ENCODE measurements at places on chromosomes 12 and 14. TPM values are rescaled to one million over a fixed set of nuclear protein-coding genes. Genes with fewer than 3 reads are reported as not detected.

GRCh38 chr12:14886271-14886670, 617 bp upstream of the MGP start:
- no peak overlapping the region for H3K4me3 ChIP-seq
- peaks cover 33% of the 10 kb centered on the region for H3K4me1 ChIP-seq
- H3K36me3 ChIP-seq = no peaks in the 10 kb centered on the region

DNA sequence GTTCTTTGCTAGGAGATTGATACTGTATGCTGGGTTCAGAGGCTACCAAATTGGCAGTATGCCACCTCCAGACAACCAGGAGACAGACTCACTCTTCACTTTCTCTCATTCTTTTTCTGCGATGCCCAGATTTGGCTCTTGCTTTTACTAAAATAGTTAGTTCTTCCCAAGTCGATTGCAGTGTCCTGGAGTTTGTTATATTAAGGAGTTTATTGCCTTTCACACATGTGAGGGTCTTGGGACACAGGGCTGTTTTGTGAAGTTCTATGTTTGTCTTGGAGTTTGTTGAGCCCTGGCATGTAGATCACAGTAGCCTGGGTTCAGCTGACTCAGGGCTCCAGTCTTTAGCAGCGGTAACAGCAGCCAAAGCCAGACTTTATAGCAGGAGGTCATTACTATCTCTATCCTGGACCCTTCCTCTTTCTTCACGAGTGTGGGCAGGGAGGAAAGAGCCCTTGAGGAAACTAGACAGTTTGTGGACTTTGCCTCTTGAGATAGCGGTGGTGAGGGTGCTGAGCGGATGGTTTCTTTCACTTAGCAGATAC, 1.6 kb downstream of the MLEC start:
- no peaks in the 10 kb centered on the region for H3K27me3 ChIP-seq
- no peak overlapping the region for H3K27ac ChIP-seq
- DNase-seq = no peak
- no peaks in the 10 kb centered on the region for H3K36me3 ChIP-seq
- peak overlapping the region; percentile 88 for H3K4me3 ChIP-seq

DNA sequence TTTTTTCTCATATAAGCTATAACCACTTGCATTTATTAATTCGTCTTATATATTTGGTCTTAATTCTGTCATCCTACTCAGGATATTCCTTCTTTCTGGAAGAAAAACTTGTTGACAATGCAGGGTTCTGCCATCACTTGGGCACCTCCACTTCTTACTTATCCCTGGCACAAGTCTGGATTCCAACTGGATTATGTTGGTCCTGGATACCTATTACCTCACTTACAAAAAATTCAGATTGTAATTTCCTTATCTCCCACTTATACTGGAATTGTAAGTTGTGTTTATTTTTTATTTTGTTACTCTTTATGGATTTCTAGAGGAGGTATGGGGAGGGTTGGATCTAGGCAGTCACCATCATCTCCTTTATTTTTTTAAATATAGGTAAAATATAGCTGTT, 36.7 kb downstream of the LRRIQ1 start:
- DNase-seq = no peak
- no peak overlapping the region for H3K4me3 ChIP-seq
- H3K27me3 ChIP-seq = no peaks in the 10 kb centered on the region
- H3K4me1 ChIP-seq = peaks cover 17% of the 10 kb centered on the region
- no peaks in the 10 kb centered on the region for H3K36me3 ChIP-seq

GRCh38 chr12:66403746-66404145, 101.5 kb downstream of the HELB start:
- no peak for DNase-seq
- H3K27me3 ChIP-seq = no peaks in the 10 kb centered on the region
- no peak overlapping the region for H3K27ac ChIP-seq
- H3K4me1 ChIP-seq = peaks cover 1% of the 10 kb centered on the region
- no peaks in the 10 kb centered on the region for H3K36me3 ChIP-seq
- H3K4me3 ChIP-seq = no peak overlapping the region

DNA sequence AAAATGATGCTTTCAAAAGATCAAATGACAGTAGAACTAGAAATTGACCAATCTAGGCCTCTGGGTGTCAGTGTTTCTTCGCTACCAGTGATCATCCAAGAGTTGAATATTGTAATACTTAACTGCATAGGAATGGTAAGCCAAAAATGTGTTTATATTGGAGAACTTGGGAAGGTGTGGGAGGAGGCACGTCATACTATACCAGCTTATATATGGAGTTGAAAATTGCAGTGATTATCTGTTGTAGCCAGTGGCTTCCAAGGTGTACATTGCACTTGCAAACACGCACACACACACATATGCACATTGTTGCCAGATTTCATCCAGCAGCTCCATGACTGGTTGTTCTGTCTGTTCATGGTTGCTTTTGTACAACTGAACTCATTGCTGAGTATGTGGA, 36.1 kb downstream of the EID3 start:
- H3K36me3 ChIP-seq = peaks cover 27% of the 10 kb centered on the region
- H3K4me1 ChIP-seq = no peaks in the 10 kb centered on the region
- no peak overlapping the region for H3K4me3 ChIP-seq
- H3K27me3 ChIP-seq = no peaks in the 10 kb centered on the region
- DNase-seq = no peak
- no peak overlapping the region for H3K27ac ChIP-seq

- no peak overlapping the region for H3K4me3 ChIP-seq
- H3K27ac ChIP-seq = no peak overlapping the region
- DNase-seq = peak; percentile 25
- no peaks in the 10 kb centered on the region for H3K36me3 ChIP-seq
- peaks cover 7% of the 10 kb centered on the region for H3K27me3 ChIP-seq
These were observed 12.2 kb upstream of the TUBA1A start for GRCh38 chr12:49200919-49201594.

DNA sequence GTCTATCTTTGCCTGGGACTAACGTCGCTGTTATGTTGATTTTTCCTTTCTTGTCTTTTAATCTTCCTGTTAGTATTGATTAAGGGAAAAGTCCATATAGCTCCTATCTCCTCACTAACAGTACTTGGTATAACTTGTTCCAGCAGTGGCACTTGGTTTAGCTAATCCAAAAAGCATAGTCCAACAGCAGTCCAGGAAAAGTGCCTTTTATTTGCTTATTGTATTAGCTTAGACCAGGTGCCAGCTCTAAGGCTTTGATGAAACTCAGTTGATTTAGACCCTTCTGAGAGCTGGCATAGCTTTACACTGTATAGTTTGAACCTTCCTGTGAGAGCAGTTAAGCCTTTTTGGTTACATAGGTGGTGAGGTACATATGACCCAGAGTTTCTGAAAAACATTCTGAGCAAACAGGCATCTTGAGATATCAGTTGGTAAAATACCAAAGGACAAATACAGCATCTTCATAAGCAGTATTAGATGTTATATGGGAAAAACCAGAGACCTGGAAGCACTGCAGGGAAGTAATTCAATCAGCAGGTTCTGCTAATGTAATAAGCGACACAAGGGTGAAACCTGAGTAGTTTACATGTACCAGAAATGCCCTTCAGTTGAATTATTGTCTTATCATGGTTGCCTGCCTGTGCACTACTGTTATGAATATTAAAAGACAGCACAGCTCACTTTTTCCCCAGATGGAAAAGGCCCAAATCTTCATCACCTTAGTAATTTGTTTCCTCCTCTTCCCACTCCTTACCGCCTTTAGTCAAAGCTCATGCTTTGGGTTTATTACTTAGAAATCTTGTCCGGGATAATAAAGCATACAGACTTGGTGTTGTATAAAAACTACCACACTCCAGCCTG, 13.0 kb downstream of the PELI2 start:
- H3K36me3 ChIP-seq = no peaks in the 10 kb centered on the region
- no peak overlapping the region for H3K27ac ChIP-seq
- H3K27me3 ChIP-seq = no peaks in the 10 kb centered on the region
- H3K4me3 ChIP-seq = no peak overlapping the region

GRCh38 chr12:128856791-128857078, 3.5 kb downstream of the GLT1D1 start:
- no peaks in the 10 kb centered on the region for H3K4me1 ChIP-seq
- H3K27me3 ChIP-seq = no peaks in the 10 kb centered on the region
- H3K36me3 ChIP-seq = no peaks in the 10 kb centered on the region
- no peak for DNase-seq
- H3K4me3 ChIP-seq = no peak overlapping the region

DNA sequence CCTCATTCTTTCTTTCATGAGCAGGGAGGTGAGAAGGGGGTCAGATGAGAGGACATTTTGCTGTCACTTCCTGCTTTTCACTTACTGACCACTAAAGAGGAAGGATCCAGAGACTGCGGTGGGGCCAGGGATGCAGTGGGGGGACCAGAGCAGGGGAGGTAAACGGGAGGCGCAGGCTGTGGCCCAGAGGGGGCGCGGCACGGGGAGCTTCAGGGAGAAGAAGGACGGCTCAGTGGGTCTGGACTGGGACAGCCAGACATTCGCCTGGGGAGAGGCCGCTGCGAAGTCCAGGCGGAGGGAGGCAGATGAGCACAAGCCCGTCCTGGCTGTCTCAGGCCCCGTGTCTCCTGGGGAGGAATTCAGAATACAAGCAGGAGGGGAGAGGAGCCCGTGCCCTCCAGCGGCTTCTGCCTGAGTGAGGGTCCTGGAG, 41.2 kb downstream of the SLC6A12 start:
- H3K27me3 ChIP-seq = peaks cover 30% of the 10 kb centered on the region
- H3K4me1 ChIP-seq = peaks cover 16% of the 10 kb centered on the region
- no peak overlapping the region for H3K4me3 ChIP-seq
- H3K27ac ChIP-seq = no peak overlapping the region
- DNase-seq = no peak
- no peaks in the 10 kb centered on the region for H3K36me3 ChIP-seq

GRCh38 chr14:61643555-61643954, 51.8 kb upstream of the HIF1A start:
- no peaks in the 10 kb centered on the region for H3K27me3 ChIP-seq
- DNase-seq = no peak
- H3K27ac ChIP-seq = no peak overlapping the region
- H3K4me1 ChIP-seq = peaks cover 11% of the 10 kb centered on the region
- H3K4me3 ChIP-seq = no peak overlapping the region

- H3K4me1 ChIP-seq = peaks cover 14% of the 10 kb centered on the region
- H3K36me3 ChIP-seq = peaks cover 4% of the 10 kb centered on the region
- H3K27ac ChIP-seq = no peak overlapping the region
- H3K27me3 ChIP-seq = no peaks in the 10 kb centered on the region
- DNase-seq = no peak
These were observed 12.4 kb downstream of the COPZ1 start for GRCh38 chr12:54337280-54337842.

GRCh38 chr14:64556526-64556925, 6.8 kb downstream of the PPP1R36 start:
- H3K4me1 ChIP-seq = no peaks in the 10 kb centered on the region
- H3K27me3 ChIP-seq = peaks cover 4% of the 10 kb centered on the region
- H3K27ac ChIP-seq = no peak overlapping the region
- no peaks in the 10 kb centered on the region for H3K36me3 ChIP-seq

DNA sequence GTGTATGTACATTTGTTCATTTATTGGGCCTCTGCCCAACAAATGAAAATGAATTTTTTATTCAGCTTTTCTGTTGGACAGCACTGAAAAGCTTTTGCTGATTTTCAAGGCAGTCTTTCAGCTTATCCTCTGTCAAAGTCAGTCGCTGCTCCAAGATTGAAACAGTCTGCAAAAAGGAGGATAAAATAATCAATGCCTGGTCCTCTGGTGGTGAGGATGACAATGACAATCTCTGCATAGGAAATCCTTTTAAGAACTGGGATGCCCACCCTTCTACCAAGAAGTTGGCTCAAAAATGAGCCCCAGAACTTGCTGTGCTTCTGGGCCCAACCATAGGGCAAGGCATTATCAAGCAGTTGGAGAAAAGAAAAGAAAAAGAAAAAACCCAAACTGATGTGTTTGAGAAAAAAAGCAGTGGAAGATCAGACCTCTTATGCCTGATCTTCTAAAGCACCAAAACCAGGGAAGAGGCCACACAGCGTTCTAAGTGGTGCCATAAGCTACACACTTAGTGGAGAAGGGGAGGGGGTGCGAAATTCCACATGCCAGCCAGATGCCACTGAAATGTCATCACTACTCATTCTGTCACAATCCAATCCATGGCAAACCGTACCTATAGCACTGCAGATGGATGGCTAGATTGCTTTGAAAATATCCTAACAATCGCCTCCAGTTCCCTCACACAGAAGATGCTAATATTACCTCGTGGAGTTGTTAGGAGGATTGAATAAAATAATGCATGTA, 69.0 kb upstream of the DUSP6 start:
- H3K4me3 ChIP-seq = no peak overlapping the region
- H3K27ac ChIP-seq = no peak overlapping the region
- H3K4me1 ChIP-seq = no peaks in the 10 kb centered on the region
- H3K27me3 ChIP-seq = no peaks in the 10 kb centered on the region

- H3K36me3 ChIP-seq = no peaks in the 10 kb centered on the region
- H3K27ac ChIP-seq = peak overlapping the region; percentile 56
- peak overlapping the region; percentile 53 for H3K4me3 ChIP-seq
- H3K27me3 ChIP-seq = no peaks in the 10 kb centered on the region
- DNase-seq = peak; percentile 91
- peaks cover 32% of the 10 kb centered on the region for H3K4me1 ChIP-seq
These were observed 832 bp upstream of the CACNA2D4 start for GRCh38 chr12:1919284-1919683.

DNA sequence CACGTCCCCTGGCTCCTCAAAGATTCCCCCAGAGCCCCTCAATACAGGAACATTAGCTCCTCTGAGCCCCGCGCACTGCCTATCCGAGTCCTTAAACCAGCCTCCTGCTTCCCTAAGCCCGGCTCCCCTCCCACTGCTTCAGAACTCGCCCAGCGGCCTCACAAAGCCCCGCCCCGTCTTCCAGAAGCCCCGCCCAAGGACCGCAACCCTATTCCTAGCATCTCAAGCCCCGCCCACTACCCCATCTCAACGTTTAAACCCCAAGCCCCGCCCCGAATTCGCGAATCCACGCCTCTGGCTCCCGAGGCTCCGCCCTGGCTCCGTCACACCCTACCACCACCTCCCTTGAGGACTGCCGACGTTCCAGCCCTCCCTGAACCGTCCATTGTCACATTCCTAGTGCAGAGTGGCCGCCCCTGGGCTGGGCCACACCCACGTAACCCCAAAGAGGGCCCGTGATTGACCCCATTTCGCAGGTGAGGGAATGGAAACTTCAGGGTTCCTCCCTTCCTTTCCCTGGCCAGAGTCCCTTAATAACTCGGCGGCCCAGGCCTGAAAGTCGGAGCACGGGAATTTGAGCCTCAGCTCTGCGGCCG, 646 bp upstream of the CORO1C start:
- H3K4me3 ChIP-seq = peak overlapping the region; percentile 95
- peaks cover 18% of the 10 kb centered on the region for H3K4me1 ChIP-seq
- no peaks in the 10 kb centered on the region for H3K27me3 ChIP-seq
- H3K36me3 ChIP-seq = no peaks in the 10 kb centered on the region
- DNase-seq = peak; percentile 99
- H3K27ac ChIP-seq = peak overlapping the region; percentile 63

RNFT2 gene
- total RNA-seq = 10.4 TPM

SLC6A13 gene
- total RNA-seq = not detected

ADIPOR2 gene
- total RNA-seq = 54.1 TPM

APOLD1 gene
- total RNA-seq = 2.0 TPM

TPH2 gene
- total RNA-seq = not detected

AKAP6 gene
- total RNA-seq = 11.4 TPM

ADAMTS20 gene
- 0.03 TPM for total RNA-seq

CCDC196 gene
- not detected for total RNA-seq

LALBA gene
- total RNA-seq = not detected

TSHR gene
- total RNA-seq = 0.30 TPM

LTB4R gene
- total RNA-seq = 3.8 TPM

KRT83 gene
- total RNA-seq = not detected

Data from SJCRH30 (cell line).